ENCODE measurements at places on chromosomes 7 and 10. TPM values are rescaled to one million over a fixed set of nuclear protein-coding genes. Genes with fewer than 3 reads are reported as not detected.

The SKIDA1 gene
- polyA plus RNA-seq, result 12.2 TPM

The PLXDC2 gene
- 32.9 TPM for polyA plus RNA-seq

The MYH16 gene
- polyA plus RNA-seq, result 0.20 TPM

The VTI1A gene
- 26.2 TPM for polyA plus RNA-seq

GRCh38 chr10:28396331-28396730 is 93.5 kb upstream of the MPP7 start:
- no peak for DNase-seq

DNA sequence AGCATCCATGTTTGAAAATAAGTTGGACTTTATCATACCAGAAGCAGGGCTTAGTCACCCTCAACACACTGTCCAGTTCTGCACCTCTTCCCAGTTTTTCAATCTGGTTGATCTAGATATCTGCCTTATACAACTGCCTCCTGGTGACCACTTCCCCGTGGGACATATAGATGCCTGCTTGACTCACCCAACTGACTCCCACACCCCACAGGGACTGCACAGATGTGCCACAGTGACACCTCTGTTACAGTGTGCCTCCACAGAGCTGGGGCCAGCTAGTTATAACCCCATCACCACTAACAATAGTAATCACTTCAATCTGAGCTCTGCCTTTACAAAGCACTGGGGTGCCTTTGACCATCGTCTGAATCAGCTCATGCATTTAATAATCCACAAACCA is 82.6 kb upstream of the AOAH start:
- no peak for DNase-seq

GRCh38 chr7:2782565-2782964 is 61.5 kb downstream of the GNA12 start:
- no peak for DNase-seq

DNA sequence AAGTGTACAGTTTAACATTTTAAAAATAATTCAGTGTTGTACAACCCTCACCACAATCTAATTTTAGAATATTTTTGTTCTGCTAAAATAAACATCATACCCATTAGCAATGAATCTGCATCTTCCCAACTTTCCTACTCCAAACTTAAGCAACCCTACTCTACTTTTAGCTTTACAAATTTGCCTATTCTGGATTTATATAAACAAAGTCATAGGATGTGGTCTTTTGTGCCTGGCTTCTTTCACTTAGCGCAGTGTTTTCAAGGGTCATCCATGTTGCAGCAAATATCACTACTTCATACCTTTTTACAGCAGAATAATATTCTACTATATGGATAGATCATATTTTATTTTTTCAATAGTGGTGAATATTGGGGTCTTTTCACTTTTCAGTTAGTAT is 18.9 kb downstream of the CALML3 start:
- no peak for DNase-seq

DNA sequence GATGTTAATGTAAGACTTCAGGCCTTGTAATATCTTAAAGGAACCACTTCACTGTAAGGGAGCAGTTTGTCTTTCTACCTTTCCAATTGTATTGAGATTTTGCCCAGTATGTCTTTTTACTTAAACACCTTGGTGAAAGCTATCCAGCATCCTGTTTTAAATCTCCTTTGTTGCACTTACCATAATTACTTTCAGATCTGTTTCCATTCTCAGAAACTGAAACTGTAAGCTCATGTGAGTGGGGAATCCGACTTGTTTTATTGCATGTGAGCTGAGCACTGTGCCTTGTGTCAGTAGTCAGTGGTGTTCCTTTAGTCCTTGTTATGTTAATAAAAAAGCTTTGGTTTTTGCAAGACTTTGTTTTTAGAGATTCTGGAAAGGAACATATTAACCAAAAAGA is 42.2 kb downstream of the BMPR1A start:
- DNase-seq, result no peak

- DNase-seq, result no peak
Observed at GRCh38 chr10:8113616-8114015, 59.1 kb downstream of the GATA3 start.

- DNase-seq, result no peak
Observed at GRCh38 chr7:152660021-152660420, 15.9 kb downstream of the XRCC2 start.

DNA sequence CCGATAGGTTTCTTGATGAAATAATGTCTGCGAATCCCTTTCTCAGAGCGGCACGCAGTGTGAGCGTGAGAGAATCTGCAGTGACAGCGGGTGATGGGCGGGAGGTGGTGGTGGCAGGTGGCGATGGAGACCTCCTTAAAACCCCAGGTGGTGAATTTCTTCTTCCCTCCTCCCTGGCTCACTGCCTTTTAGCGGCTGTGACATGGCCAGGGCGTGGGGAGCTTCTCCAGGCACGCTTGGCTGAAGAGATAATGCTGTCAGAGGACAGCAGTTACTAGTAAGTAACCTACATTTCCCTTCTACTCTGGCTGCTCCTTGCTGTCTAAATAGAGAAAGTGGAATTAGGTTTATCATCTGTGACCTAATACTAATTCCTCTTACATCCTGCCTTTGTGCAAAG is 141.4 kb upstream of the INSYN2A start:
- DNase-seq, result no peak

DNA sequence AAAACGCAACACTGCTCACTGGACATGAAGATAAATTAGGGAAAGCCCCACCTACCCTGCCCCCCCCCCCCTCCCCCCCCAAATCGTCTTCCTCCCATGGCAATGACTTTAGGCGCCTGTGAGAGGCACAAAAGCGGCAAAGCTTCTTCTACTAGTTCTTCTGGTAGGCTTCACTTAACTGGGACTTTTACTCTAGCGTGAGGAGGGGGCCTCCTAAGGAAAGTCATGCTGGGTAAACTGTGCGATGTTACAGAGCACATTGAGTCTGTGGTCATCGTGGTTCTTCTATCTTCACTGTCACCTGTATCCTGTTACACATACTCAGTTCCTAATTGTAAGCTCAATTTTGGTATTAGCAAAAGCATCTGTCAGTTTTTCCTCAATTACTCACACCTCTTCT is 25.1 kb downstream of the HSPB1 start:
- DNase-seq, result no peak

All from left kidney (tissue), 8 donors.